ENCODE measurements at places on chromosomes 2 and 18. TPM values are rescaled to one million over a fixed set of nuclear protein-coding genes. Genes with fewer than 3 reads are reported as not detected.
A peak's percentile ranks its signal among the peaks of the same experiment; 100 is the strongest.

DNA sequence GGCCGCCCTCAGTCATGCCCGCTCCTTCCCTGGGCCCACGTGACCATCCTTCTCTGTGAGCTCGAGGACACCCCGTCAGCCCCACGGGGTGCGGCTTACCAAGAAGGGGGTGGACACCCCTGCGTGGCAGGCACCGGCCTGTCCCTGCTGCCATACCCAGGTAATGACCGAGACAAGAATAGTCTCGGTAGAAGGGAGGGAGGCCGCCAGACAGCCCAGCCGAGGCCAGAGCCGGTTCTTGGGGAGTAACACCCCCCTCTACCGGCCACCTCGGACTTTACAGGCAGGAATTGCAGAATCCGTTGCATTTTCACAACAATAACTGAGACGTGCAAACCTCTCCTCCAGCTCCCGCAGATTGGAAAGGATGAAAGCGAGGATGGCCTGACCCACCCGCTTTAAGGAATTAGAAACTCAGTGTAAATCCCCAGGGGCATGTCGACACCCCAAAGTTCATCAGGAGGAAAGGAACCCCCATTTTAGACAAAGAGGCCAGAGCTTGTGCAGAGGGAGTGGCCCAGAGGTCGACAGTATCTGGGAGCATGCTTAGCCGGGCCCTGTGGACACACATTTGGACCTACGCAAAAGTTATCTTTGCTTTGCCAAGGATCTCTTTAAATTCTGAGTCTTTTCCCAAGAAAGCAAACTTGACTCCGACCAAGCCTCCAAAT is 60.1 kb upstream of the GLI2 start:
- peaks cover 90% of the 10 kb centered on the region for H3K27me3 ChIP-seq
- H3K4me1 ChIP-seq = no peaks in the 10 kb centered on the region
- DNase-seq = peak; percentile 73
- no peaks in the 10 kb centered on the region for H3K36me3 ChIP-seq
- H3K27ac ChIP-seq = no peak overlapping the region
- H3K4me3 ChIP-seq = no peak overlapping the region

DNA sequence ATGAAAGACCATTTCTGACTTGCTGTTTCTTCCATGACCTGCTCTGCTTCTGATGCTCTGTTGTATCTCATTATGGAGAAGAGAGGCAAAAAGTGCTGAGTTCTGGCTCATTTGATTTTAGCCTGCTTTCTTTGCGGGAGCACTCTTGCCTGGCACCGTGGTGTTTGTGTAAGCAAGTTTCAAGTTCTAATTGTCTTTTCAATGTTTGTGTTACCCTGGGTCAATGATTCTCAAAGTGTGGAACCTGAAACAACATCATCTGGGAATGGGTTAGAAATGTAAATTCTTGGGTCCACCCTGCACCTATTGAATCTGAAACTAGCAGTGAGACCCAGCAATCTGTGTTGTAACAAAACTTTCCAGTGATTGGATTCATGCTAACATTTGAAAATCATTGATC is 85.5 kb upstream of the STON1 start:
- H3K4me3 ChIP-seq = no peak overlapping the region
- no peak for DNase-seq
- H3K27ac ChIP-seq = no peak overlapping the region
- no peaks in the 10 kb centered on the region for H3K27me3 ChIP-seq
- H3K4me1 ChIP-seq = peaks cover 34% of the 10 kb centered on the region

- H3K4me1 ChIP-seq = no peaks in the 10 kb centered on the region
These were observed 39.7 kb downstream of the C2orf76 start for GRCh38 chr2:119326938-119327337.

- no peaks in the 10 kb centered on the region for H3K27me3 ChIP-seq
- H3K4me1 ChIP-seq = peaks cover 6% of the 10 kb centered on the region
- no peak overlapping the region for H3K27ac ChIP-seq
- no peaks in the 10 kb centered on the region for H3K36me3 ChIP-seq
- no peak overlapping the region for H3K4me3 ChIP-seq
These were observed 237.6 kb downstream of the ALPK2 start for GRCh38 chr18:58391231-58391825.

GRCh38 chr2:130314377-130314776 is 28.3 kb upstream of the IMP4 start:
- peaks cover 20% of the 10 kb centered on the region for H3K27me3 ChIP-seq
- DNase-seq = no peak
- H3K4me1 ChIP-seq = no peaks in the 10 kb centered on the region
- H3K27ac ChIP-seq = no peak overlapping the region

DNA sequence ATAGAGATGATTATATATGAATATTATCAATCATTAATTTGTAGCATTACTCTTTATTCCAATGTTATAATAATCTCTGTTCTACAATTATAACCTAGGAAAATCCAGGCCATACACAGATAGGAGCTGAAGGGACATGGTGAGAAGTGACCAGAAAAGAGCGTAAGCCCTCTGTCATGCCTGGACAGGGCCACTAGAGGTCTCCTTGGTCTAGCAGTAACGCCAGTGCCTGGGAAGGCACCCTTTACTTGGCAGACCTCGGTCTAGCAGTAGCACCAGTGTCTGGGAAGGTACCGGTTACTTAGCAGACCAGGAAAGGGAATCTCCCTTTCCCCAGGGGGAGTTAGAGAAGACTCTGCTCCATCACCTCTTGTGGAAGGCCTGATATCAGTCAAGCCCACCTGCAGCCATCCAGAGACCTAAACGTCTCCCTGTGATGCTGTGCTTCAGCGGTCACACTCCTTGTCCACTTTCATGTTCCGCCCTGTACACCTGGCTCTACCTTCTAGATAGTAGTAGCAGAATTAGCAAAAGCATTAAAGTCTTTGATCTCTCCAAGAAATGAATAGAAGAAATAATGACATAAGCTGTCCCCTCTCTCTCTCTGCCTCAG is 447.5 kb upstream of the FSIP2 start:
- H3K36me3 ChIP-seq = no peaks in the 10 kb centered on the region
- H3K27ac ChIP-seq = no peak overlapping the region
- DNase-seq = peak; percentile 82
- H3K4me1 ChIP-seq = peaks cover 6% of the 10 kb centered on the region
- no peak overlapping the region for H3K4me3 ChIP-seq

GRCh38 chr2:189504238-189504637 is 63.0 kb downstream of the WDR75 start:
- DNase-seq = no peak
- H3K4me1 ChIP-seq = peaks cover 6% of the 10 kb centered on the region
- H3K27ac ChIP-seq = no peak overlapping the region
- H3K36me3 ChIP-seq = no peaks in the 10 kb centered on the region
- no peak overlapping the region for H3K4me3 ChIP-seq
- H3K27me3 ChIP-seq = no peaks in the 10 kb centered on the region

DNA sequence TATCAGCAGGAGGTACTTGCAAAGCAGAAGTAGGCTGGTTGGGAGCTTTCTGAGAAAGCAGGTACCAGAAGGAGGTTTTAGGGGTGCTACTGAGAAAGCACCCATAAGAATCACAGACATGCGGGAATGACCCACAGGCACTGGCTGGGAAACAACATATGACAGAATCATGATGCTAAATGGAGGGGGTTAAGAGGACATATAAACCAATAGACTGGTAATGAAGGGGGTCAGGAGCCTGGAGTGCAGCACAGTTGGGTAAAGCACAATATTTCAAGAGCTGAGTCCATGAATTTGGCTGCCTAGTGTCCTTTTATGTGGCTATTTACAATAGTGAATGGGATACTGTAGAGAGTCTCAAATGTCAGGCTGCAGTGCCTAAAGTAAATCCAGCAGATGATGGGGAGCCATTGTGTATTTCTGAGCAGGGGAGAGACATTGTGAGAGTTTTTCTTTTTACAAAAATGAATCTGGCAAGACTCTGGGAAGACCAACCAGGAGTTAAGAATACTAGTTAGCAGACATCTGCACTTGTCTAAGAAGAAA is 27.6 kb upstream of the GMCL1 start:
- H3K4me1 ChIP-seq = peaks cover 29% of the 10 kb centered on the region
- no peak for DNase-seq
- H3K27me3 ChIP-seq = no peaks in the 10 kb centered on the region
- H3K4me3 ChIP-seq = no peak overlapping the region

DNA sequence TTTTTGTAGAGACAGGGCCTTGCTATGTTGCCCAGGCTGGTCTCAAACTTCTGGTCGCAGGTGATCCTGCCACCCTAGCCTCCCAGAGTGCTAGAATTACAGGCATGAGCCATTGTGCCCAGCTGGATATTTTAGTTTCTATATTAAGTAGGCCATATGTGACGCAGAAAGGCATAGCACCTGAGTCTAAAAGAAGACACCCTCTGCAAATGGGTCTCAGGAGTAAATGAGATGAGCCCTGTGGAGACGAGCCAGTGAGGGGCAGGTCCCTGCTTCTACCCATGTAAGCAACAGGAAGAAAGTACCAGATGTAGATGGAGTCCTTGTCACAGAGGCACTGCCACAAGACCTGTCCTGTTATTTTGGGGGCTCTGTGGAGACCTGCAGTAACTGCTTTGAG is 322.4 kb downstream of the PTPRM start:
- DNase-seq = no peak
- H3K4me3 ChIP-seq = no peak overlapping the region
- no peaks in the 10 kb centered on the region for H3K27me3 ChIP-seq
- H3K27ac ChIP-seq = no peak overlapping the region
- H3K4me1 ChIP-seq = no peaks in the 10 kb centered on the region
- H3K36me3 ChIP-seq = no peaks in the 10 kb centered on the region

- H3K27me3 ChIP-seq = no peaks in the 10 kb centered on the region
- H3K27ac ChIP-seq = no peak overlapping the region
- H3K36me3 ChIP-seq = no peaks in the 10 kb centered on the region
- peaks cover 38% of the 10 kb centered on the region for H3K4me1 ChIP-seq
- H3K4me3 ChIP-seq = no peak overlapping the region
These were observed 25.6 kb upstream of the MTA3 start for GRCh38 chr2:42542871-42543270.

DNA sequence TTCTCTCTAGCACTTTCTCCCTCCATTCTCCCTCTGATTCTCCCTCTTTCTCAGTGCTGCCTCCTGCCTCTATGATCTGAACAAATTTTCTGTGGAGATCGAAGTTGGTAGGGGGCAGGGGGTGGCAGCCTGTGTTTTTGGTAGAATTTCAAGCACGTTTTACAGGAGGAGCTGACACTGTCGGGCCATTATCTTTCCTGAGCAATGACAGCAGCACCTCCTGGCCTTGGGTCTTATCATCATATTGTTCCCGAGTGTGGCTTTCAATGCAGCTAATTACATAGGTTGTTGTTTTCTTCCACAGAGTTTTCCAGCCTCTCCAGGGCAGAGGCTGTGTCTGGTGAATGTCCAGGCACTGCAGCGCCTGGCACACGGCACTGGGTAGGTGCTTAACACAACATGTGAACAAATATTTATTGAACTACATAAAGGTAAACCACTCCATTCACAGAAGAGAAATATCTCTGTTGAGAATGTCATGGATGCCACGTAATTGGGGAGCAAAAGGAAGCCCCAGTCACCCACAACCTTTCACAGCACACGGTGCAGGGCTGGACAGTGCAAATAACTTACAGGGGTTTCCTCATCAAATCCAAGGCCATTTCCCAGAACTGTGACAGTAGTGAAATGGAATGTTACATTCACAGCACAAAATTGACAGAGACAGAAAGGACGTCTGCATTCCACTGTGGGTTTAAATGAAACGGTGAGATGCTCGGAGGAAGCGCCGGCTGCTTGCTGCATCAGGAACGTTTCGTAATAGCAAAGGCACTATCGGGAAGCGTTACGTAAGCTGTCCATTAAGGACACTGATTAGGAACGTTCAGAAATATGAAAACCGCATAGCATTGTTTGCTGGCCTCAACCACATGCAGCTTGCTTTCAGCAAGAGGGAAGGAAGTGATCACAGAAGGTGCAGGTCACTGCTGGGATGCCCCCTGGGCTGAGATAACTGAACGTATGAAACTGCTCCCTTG is 6.5 kb upstream of the KCNG2 start:
- H3K36me3 ChIP-seq = no peaks in the 10 kb centered on the region
- no peak overlapping the region for H3K4me3 ChIP-seq
- peaks cover 4% of the 10 kb centered on the region for H3K4me1 ChIP-seq
- H3K27ac ChIP-seq = no peak overlapping the region
- H3K27me3 ChIP-seq = peaks cover 86% of the 10 kb centered on the region

DNA sequence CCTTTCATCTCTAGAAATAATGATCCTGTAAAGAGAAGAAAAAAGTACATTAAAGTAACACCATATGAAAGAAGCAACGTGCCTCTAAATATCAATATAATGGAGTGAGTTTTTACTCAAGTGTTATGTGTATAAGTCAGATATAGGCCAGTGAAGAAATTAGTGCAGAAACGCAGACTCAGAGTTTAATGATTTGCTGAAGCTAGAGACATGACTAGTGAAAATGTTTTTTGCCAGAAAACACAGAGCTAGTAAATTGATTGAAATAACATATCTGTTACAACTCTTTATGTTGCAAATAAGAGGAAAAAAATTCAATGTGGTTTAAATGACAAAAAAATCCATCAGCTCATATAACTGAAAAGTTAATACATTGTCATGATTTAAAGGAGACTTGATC is 217.2 kb upstream of the NXPH2 start:
- peaks cover 4% of the 10 kb centered on the region for H3K4me1 ChIP-seq
- no peaks in the 10 kb centered on the region for H3K27me3 ChIP-seq
- no peak overlapping the region for H3K4me3 ChIP-seq
- DNase-seq = no peak

GRCh38 chr2:33620-34019 is 12.7 kb downstream of the FAM110C start:
- no peaks in the 10 kb centered on the region for H3K27me3 ChIP-seq
- H3K27ac ChIP-seq = no peak overlapping the region
- DNase-seq = no peak
- no peaks in the 10 kb centered on the region for H3K4me1 ChIP-seq

- no peak overlapping the region for H3K27ac ChIP-seq
- no peaks in the 10 kb centered on the region for H3K36me3 ChIP-seq
- H3K4me1 ChIP-seq = peaks cover 6% of the 10 kb centered on the region
- DNase-seq = no peak
These were observed 70.9 kb upstream of the GPC1 start for GRCh38 chr2:240364582-240364960.

DNA sequence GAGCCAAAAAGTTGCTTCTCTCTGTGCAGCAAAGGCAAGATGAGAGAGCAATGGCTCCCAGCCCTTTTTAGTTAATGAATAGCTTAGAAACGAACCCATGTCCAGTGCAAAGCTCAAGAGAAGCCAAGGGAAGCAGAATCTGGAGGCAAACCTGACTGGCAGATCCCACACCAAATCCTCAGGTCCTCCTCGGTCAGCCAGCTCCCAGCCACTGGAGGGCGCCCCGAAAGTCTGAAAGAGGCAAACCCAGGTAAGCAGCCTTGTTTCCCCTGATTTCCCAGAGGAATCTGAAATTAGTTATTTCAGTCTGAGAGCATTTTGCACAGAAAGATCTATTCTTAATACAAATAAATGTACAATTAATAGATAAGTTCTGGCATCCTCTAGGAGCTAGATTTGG is 71.3 kb upstream of the PID1 start:
- H3K4me3 ChIP-seq = no peak overlapping the region
- no peaks in the 10 kb centered on the region for H3K27me3 ChIP-seq
- no peak overlapping the region for H3K27ac ChIP-seq
- H3K36me3 ChIP-seq = no peaks in the 10 kb centered on the region
- H3K4me1 ChIP-seq = no peaks in the 10 kb centered on the region
- DNase-seq = peak; percentile 62

The FBXO41 gene
- total RNA-seq = 1.5 TPM

The ABCG5 gene
- not detected for total RNA-seq

The GTF2A1L gene
- 1.6 TPM for total RNA-seq

The ITM2C gene
- total RNA-seq = 146 TPM

The RAB27B gene
- total RNA-seq = 0.43 TPM
